ENCODE measurements at places on chromosomes 1 and 21.

GRCh38 chr1:46081206-46081605 lies 51.2 kb downstream of the PIK3R3 start:
- DNase-seq, result no peak

GRCh38 chr1:221334062-221334461 lies 407.8 kb downstream of the DUSP10 start:
- DNase-seq, result no peak

- DNase-seq, result no peak
These were observed 8.8 kb downstream of the ATPAF1 start for GRCh38 chr1:46659307-46659870.

DNA sequence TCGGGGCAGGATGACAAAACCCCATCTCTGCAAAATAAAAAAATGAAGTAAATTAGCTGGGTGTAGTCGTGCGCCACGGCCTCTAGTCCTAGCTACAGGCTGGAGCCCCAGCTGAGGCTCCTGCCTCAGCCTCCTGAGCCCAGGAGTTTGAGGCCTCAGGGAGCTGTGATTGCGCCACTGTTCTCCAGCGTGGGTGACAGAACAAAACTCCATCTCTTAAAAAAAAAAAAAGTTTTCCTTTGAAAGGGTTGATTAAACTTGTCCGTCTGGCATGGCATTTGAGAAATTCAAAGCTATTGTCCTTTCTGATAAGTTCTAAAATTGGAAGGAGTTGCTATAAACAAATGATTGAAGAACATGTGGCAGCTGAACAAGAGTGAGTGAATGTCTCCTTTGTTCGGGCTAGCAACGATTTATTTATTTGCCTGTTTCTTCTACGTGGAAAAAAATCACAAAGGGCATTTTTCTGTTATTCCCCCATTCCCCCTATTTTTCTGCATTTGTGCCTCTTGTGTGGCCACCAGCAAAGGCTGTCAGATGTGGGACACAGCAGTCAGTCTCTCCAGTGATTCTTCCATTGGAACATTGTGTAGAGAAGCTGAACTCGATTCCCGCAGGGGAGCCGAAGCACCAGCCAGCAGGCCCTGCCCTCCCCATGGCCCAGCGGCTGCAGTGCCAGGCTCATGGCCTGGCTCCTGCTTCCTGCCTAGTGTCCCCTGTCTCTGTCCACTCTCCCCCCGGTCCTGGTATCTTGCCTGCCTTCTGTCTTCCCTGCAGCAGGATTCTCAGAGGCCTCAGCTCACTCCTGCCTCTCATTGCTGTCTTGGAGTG lies 21.5 kb upstream of the PWP2 start:
- no peak for DNase-seq

DNA sequence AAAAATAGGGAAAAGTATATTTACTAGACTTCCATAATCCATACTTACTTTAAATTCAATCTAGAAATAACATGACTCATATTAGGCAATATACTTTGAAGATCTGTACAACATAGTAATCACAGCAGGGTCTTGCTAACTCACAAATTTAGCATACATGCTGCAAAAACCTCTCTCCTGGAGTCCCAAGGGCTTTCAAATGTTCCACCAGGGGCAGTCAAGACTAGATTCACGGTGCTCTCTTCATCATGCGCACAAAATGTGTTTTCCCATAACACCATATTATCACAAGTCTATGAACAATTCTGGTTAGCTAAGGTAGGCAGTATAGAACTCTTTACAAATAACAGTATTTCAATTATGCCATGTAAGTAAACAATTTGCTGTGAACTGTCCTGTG lies 45.8 kb downstream of the SSX2IP start:
- DNase-seq, result no peak

- DNase-seq, result peak; percentile 43
These were observed 279.2 kb upstream of the DUSP10 start for GRCh38 chr1:222021129-222021528.

GRCh38 chr1:25922971-25923552 lies 16.8 kb upstream of the STMN1 start:
- DNase-seq, result peak; percentile 21

GRCh38 chr1:210814382-210815123 lies 319.4 kb downstream of the KCNH1 start:
- peak; percentile 13 for DNase-seq

DNA sequence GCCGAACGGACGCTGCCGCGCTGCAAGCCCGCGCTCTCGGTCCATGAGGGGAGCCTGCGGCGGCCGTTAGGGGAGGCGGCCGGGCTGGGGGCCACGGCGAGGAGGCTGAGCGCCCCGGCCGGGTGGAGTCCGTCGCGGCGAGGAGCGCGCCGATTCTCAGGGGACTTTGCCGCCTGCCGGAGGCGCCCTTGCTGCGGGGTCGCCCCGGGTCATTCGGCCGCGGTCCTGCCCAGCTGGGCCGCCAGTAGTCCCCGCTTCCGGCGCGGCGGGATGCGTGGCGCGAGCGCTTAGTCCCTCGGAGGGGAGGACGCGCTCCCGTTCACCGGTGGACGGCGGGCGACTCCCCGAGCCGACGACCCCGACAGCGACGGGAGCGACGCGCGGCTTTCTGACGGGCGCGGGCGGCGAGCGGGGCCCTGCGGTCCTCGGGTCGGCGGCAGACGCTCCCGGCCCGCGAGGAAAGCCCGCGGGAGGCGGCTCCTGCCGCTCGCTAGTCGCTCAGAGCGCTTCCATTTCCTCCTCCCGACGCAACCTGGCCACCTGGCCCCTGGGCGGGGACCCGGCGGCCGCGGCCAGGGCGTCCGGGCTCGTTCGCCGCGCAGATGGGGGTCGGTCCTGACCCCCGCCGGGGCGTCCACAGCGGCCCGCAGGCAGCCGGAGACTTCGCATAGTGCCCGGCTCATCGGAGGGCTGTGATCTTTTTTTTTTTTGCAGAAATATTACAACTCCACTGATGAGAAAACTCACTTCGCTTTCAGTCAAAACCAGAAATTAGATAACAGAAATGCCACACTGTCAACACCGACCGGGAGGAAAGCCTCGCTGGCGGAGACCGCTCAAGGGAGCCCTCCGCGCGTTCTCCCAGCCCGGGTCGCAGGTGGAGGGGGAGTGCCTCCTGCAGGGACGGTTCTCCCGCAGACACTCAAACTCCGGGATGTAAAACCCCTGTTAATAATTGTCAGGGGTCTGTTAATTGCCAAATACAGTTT lies 641 bp upstream of the ZBTB21 start:
- DNase-seq, result peak; percentile 35

DNA sequence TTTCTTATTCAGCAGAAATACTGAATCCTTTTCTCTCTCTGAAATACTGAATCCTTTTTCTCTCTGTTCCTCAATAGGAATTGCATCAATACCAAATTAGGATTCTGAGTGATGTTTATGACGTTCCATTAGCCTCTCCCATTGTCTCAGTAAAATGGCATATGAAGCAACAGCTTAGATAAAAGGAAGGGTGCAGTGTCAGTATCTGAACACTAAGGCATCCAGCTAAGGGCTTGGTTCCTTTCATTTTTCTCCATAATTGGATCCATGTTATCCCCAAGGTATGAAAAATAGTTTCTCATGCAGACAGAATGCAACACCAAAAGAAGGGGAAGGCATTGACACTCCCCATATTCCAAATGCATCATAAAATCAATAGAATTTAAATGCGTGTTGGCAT lies 61.5 kb upstream of the RAVER2 start:
- DNase-seq, result no peak

DNA sequence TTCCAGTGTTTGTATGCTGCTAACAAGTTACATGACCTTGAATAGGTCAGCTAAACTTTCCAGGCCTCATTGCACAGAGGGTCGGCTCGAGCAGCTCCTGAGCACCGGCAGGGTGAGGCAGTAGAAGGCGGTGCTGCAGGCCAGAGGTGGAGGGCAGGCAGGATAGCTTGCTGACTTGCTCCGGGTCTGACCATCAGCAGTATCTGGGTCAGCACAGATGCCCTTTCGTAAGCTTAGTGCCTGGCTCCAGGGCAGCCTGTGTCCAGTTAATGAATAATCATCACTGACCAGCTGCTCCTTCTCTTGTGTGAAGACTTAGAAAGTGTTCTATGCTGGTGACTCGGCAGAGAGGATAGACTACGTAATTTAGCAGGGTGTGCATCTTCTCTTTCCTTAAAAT lies 6.9 kb downstream of the MAPKAPK2 start:
- no peak for DNase-seq

GRCh38 chr1:215052256-215053015 lies 30.1 kb upstream of the KCNK2 start:
- peak; percentile 84 for DNase-seq

- no peak for DNase-seq
These were observed 6.2 kb downstream of the SH2D5 start for GRCh38 chr1:20726118-20726911.

GRCh38 chr1:6019166-6019845 lies 26.4 kb upstream of the KCNAB2 start:
- no peak for DNase-seq

- no peak for DNase-seq
These were observed 10.6 kb downstream of the PARP1 start for GRCh38 chr1:226397011-226397926.

- peak; percentile 98 for DNase-seq
These were observed 90.2 kb upstream of the TSPAN2 start for GRCh38 chr1:115179397-115180079.

- no peak for DNase-seq
These were observed 22.8 kb upstream of the DEGS1 start for GRCh38 chr1:224160171-224160682.

DNA sequence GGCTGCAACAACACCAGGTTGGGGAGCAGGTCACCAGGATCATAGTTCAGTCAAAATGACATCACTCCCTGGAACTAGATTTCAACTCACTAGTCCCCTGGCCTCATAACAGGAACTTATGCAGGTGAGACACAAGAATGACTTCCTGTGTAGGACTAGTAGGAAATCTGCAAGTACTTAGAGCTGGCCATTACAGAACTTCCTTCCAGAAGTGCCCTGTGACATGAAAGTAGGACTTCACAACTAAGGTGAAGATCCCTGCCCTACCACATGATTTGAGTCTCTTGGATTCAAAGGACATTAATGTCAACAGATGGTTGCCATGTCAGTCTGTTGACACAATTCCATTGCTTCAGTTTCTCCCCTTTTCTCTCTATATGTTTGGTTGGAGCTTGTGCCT lies 223.1 kb downstream of the RPS6KC1 start:
- DNase-seq, result no peak

DNA sequence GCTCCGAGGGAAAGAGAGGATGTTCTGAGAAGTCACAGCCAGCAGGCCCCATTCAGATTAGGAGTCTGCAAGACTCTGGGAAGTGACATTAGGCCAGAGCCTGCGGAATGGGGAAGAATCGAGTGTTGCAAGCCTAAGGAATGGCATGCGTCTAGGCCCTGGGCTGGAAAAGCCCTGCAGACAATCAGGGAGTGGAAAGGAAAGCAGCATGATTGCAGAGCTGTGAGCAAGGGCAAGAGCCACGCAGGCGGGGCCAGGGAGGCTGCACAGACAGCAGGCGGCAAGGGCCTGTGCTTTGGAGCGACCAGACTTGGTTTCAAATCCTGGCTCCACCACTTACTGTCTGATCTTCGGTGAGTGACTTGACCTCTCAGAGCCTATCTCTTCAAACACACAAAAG lies 118.2 kb downstream of the RRAGC start:
- DNase-seq, result peak; percentile 48

DNA sequence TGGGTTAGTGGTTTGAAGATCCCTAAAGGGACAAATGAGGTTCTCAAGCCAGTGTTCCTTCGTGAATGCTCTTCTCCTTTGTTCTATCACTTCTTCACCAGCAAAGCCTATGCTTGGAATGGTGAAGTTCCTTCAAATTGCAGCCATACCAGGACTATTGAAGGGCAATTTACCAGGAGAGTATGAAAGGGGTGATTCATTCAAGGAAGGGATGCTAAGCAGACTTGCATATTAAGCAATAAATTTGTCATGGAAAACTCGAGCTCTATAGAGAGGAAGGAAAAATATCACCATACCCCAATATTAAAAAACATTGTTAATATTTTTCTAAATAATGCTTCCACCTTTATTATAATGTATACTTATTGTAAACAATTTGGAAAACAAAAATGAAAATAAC lies 9.3 kb upstream of the TSNAX start:
- no peak for DNase-seq

DNA sequence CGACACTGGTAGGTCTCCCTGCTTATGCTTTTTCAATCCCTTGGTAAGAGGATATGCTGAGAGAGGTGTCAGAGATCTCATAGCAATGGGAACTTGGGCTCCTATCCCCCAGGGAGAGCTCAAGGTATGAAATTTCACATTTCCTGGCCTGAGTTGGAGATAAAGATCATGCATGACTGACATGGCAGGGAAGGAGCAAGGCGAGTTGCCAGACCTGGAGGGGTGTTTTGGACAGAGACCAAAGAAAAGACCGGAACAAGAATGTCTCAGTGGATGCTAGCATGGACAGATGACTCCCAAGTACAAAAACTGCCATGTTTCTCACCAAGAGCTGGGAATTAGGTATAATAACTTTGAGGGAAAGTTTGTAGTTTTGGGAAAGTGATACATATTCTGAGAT lies 334.1 kb upstream of the B3GALT2 start:
- DNase-seq, result peak; percentile 26

DNA sequence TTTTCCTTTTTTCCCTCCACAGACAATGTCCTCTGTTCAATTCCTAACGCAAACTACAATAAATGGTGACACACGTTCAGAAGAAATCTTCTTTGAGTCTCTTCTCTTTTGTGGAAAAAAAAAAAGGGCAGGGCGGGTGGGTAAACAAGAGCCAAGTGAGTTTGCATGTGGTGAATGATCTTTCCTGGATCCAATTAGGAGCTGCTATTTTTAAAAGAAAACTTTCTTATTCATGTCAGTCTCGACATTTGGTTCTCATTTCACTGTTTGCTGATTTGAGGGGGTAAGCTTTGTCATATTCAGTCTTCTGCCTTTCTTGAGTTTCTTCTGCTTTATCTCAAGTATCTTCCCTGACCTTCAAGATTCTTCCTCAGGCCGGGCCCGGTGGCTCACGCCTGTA lies 29.2 kb upstream of the KIF1B start:
- DNase-seq, result peak; percentile 57

GRCh38 chr1:183069562-183070216 lies 46.5 kb downstream of the LAMC1 start:
- no peak for DNase-seq

GRCh38 chr1:2099886-2100779 lies 49.9 kb downstream of the PRKCZ start:
- no peak for DNase-seq

GRCh38 chr1:68205794-68206358 lies 26.4 kb downstream of the WLS start:
- DNase-seq, result no peak

- peak; percentile 68 for DNase-seq
These were observed 15.2 kb downstream of the SLC27A3 start for GRCh38 chr1:153790313-153790965.

- DNase-seq, result no peak
These were observed 3.2 kb downstream of the TMEM201 start for GRCh38 chr1:9591669-9592509.

DNA sequence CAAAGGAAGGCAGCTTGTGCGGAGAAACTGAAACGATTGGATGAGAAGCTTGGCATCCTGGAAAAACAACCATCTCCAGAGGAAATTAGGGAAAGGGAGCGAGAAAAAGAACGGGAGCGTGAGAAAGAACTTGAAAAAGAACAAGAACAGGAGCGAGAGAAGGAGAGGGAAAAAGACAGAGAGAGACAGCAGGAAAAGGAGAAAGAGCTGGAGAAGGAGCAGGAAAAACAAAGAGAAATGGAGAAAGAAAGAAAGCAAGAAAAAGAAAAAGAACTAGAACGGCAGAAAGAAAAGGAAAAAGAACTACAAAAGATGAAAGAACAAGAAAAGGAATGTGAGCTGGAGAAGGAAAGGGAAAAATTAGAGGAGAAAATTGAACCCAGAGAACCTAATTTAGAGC lies 47.2 kb downstream of the PRRC2C start:
- no peak for DNase-seq

GRCh38 chr1:22935433-22935832 lies 37.2 kb downstream of the LACTBL1 start:
- DNase-seq, result no peak

All from fibroblast of skin of back (primary cell).